ENCODE measurements at places on chromosomes 5 and 9.

DNA sequence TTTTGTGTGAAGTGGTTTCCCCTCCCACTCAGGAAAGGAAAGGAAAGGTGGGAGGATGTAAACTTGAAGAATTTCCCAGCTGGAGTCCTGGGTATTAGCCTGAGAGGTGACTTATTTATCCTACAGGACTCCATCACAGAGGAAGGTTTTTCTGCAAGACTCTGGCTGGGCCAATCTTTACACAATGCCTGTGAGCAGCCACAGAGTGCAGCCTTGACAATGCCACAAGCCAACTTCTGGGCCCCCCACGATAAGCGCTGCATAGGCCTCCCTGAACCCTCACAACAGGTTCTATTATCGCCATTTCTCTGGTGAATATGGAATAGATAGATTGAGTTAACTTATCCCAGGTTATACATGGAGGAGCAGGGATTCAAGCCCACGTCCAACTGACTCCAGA, 12.4 kb downstream of the TTC39B start:
- DNase-seq, result no peak

DNA sequence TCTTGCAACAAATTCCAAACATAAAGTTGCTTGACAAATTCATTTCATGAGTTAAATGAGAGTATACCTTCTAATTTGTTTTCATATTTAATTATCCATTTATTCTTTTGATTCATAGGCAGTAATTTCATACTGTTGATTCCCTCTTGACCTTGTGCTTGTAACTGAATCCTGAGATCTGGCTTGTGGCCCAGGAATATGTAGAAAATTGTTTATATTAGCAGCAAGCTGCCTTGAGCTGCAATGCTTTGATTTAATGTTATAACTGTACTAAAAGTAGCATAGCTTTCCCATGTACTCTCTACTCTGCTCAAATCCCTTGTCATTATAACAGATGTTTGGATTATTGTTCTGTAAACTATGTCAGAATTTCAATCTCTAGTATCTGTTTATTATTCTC, 780.7 kb downstream of the NR2F1-AS1 start:
- no peak for DNase-seq

- no peak for DNase-seq
Measured at GRCh38 chr9:113600023-113600823, 136.7 kb downstream of the RGS3 start.

- no peak for DNase-seq
Measured at GRCh38 chr9:99265691-99266090, 43.6 kb downstream of the SEC61B start.

Data from A673 (cell line).